Temporal lobe (tissue), 4 donors: ENCODE measurements at places on chromosomes 2 and 18. TPM values are rescaled to one million over a fixed set of nuclear protein-coding genes. Genes with fewer than 3 reads are reported as not detected.

SLC9A4 gene
- 0.25 TPM for total RNA-seq

GPR155 gene
- 15.2 TPM for total RNA-seq

STPG4 gene
- total RNA-seq = 0.49 TPM

LYG1 gene
- total RNA-seq = 0.74 TPM

KCNK3 gene
- total RNA-seq = 4.2 TPM

COL3A1 gene
- total RNA-seq = 105 TPM

AQP12B gene
- total RNA-seq = not detected

KLHL41 gene
- 1.7 TPM for total RNA-seq

CCDC88A gene
- 302 TPM for total RNA-seq

VWC2L gene
- total RNA-seq = 3.2 TPM

BOK gene
- total RNA-seq = 21.6 TPM

C18orf54 gene
- total RNA-seq = 11.8 TPM

HJURP gene
- total RNA-seq = 1.5 TPM

CDK15 gene
- under 0.01 TPM for total RNA-seq

KCNG2 gene
- 0.25 TPM for total RNA-seq

SIX3 gene
- 0.49 TPM for total RNA-seq

LOXL3 gene
- total RNA-seq = 11.1 TPM

DLX1 gene
- 20.2 TPM for total RNA-seq

MATN3 gene
- total RNA-seq = 2.0 TPM

SLC9A2 gene
- total RNA-seq = 0.49 TPM

MEIS1 gene
- total RNA-seq = 11.1 TPM

PPP1R7 gene
- total RNA-seq = 27.0 TPM

GAD1 gene
- total RNA-seq = 78.2 TPM

OLA1 gene
- 58.3 TPM for total RNA-seq

MCM6 gene
- 21.4 TPM for total RNA-seq

MTLN gene
- 25.3 TPM for total RNA-seq

PLEK gene
- total RNA-seq = 1.7 TPM

MYO3B gene
- total RNA-seq = 0.25 TPM

SP3 gene
- 103 TPM for total RNA-seq

GLI2 gene
- total RNA-seq = 2.7 TPM

KCNS3 gene
- total RNA-seq = 1.7 TPM

HOXD10 gene
- total RNA-seq = not detected

VAMP5 gene
- 3.4 TPM for total RNA-seq

ACKR3 gene
- total RNA-seq = 7.1 TPM

REG3G gene
- total RNA-seq = not detected

XIRP2 gene
- 0.49 TPM for total RNA-seq

ANO7 gene
- total RNA-seq = 0.25 TPM

C2orf76 gene
- 7.9 TPM for total RNA-seq

GPR45 gene
- total RNA-seq = 1.7 TPM

POTEI gene
- under 0.01 TPM for total RNA-seq

GYPC gene
- total RNA-seq = 6.9 TPM

IFIH1 gene
- total RNA-seq = 1.7 TPM

DNAH6 gene
- total RNA-seq = 3.4 TPM

FBXO11 gene
- 210 TPM for total RNA-seq

TMEM185B gene
- total RNA-seq = 13.0 TPM

CCDC68 gene
- 1.2 TPM for total RNA-seq

TFCP2L1 gene
- under 0.01 TPM for total RNA-seq
